Transverse colon (tissue), 4 donors: ENCODE measurements at places on chromosomes 2 and 18. TPM values are rescaled to one million over a fixed set of nuclear protein-coding genes. Genes with fewer than 3 reads are reported as not detected.

DNA sequence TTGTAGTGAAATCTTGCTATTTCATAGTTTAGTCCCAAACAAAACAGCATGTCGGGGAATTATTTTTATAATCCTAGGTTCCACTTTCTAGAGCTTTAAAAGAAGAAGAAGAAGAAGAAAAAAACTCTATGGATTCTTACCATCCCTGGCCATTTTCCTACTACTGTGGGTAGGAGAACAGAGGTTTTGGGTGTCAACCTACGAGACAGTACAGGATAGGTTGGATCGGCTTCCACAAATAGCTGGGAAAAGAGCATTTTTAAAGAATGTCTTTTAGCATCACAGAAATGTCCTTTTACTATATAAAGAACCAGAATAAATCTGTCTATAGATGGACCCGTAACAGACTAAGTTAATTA is 65.2 kb downstream of the RBMS1 start:
- no peak for DNase-seq

GRCh38 chr2:236156860-236157194 is 11.4 kb downstream of the GBX2 start:
- no peak for DNase-seq

The CCDC85A gene
- total RNA-seq = 1.1 TPM

The NBAS gene
- 34.3 TPM for total RNA-seq
